ENCODE measurements at places on chromosomes 13 and 19.

- DNase-seq: no peak
These were observed 10.2 kb downstream of the CARM1 start for GRCh38 chr19:10881403-10882107.

GRCh38 chr13:83730674-83731073, 151.6 kb downstream of the SLITRK1 start:
- DNase-seq: no peak

DNA sequence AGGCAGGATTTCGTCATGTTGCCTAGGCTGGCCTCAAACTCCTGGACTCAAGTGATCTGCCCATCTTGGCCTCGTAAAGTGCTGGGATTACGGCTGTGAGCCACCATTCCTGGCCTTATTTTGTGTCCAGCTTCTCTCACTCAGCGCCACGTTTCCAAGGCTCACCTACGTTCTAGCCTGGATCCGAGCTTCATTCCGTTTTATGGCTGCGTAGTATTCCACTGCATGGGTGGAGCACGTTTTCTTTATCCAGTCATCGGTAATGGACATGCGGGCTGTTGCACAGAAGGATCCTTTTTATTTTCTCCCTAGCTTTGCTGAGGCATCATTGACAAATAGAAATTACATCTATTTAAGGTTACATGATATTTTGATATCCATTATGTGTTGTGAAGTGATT, 16.6 kb downstream of the ADGRL1 start:
- no peak for DNase-seq

DNA sequence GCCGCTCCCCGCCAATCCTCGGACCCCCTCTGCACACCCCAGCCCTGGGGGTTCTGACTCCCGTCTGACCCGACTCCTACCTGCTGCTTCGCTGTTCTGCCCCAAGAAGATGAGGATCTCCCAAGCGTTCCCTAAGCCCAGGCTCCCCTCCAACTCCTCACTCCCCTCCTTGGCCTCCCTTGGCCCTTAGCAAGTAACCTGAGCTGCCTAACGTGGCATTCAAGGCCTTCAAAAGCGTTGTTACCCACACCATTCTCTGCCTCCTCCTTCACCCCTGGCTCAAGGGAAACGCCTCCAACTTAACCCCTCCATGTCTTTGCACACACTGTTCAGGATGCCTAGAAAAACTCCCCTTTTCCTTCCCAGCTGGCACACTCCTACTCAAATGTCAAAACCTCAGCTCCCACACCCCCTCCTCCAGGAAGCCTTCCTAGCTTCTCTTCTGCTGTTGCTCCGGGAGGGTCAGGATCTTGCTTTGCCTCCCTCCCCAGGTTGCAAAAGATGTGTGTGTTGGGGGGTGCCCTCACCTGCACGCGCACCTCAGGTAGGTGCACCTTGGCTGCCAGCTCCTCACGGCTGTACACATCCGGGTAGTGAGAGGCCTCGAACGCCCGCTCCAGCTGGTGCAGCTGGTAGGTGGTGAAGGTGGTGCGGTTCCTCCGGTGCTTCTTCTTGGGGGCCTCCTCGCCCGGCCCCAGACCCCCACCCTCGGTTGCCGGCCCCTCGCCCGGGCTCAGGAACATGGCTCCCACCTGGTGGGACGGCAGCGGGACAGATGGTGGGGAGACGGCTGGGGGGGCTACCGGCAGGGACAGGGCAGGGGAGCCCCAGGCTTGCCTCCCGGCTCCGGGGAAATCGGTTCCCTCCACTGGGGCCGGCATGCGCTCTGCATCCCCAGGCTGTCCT, 775 bp downstream of the RAX2 start:
- DNase-seq: no peak
